HCEC 1CT (cell line): ENCODE measurements at places on chromosomes 11 and 22.

DNA sequence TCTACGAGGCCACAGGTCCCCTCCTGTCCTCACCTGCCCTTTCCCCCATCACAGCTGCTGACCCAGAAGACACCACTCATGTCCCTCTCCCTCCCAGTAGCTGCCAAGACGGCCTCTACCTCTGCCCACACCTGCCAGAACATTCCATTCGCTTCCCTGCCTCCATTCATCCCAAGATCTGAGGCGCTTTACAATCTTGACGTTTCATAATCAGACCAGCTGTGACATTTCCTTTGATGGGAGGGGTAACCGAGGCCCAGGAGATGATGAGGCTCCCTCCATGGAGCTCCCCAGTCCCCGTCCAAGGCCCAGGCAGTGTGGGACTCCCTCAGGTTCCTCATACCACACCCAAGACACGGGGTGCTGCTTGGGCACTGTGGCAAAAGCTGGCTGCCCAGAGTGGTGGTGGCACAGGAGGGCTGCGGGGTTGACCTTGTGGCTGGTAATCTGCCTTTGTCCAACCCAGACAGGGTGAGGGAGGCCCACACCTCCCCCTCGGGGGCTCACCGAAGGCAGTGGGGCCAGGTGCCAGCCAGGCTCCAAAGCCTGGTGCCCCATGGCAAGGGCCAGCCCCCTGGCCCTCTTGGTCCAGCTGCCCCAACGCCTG, 17.3 kb downstream of the PHLDA2 start:
- no peak for DNase-seq

- DNase-seq, result no peak
These were observed 39.0 kb downstream of the UVRAG start for GRCh38 chr11:75853971-75854370.

- no peak for DNase-seq
These were observed 42.9 kb downstream of the LRRC32 start for GRCh38 chr11:76627606-76628005.

- peak; percentile 67 for DNase-seq
These were observed 39.3 kb upstream of the BSX start for GRCh38 chr11:123020968-123021367.

GRCh38 chr11:105046898-105047579, 1.9 kb upstream of the CARD16 start:
- DNase-seq, result peak; percentile 99

- DNase-seq, result no peak
These were observed 20.6 kb downstream of the CYTH4 start for GRCh38 chr22:37302674-37303555.

DNA sequence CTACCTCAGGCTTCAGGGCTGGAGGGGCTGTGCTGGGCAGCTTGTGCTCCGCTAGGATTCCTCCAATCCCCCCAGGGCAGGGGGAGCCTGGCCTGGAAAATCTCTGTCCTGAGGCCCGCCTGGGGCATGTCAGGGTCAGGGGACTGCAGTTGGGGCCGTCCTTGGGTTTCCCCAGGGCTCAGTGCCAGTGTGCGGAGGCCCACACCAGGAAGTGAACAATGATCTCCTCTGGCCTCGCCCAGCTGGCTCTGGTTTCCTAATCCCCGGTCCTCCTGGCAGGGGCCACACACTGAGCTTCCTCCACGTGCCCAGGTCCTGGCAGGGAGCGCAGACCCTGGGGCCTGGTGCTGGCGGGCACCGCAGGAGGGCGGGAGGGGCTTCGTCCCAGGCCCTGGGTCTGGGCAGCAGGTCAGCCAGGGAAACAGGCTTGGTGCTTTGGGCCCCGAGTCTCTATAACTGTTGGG, 1.4 kb upstream of the MUC2 start:
- DNase-seq, result peak; percentile 17

DNA sequence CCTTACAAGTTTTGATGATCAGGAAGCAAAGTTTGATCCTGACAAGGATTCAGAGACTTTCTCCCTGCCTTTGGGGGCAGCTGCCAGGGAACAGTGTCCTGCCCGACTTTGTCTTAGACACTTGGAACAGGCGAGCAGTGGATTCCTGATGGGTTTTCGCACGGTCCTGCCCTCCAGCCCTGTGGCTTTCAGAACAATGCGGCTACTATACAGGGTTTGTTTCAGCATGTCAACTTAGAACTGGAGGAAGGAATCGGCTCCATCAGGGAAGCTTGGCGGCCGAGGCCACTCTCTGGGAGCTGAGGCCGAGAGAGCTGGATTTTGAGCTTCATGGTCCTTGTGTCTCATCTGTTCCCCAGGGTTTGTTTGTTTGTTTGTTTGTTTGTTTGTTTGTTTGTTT, 11.5 kb downstream of the ANO1 start:
- no peak for DNase-seq

DNA sequence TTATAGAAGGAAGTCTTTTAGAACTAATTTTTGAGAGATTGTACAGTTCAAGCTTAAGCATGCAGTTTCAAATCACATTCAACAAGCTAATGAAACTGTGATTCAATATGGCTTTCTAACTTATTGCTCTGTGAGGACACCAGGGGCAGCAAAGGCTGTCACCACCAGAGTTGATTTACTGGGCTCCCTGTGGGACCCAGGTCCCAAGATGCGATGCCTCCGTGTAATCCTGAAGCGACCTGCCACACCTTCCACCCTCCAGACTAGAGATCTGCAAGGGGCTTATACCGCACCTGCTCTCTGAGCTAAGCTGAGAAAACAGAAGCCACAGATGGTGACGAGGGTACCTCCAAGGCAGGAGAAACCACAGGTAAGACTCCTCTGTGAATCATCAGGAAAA, 918 bp upstream of the OR51Q1 start:
- no peak for DNase-seq

- DNase-seq, result no peak
These were observed 256.1 kb upstream of the UBASH3B start for GRCh38 chr11:122399375-122399774.

DNA sequence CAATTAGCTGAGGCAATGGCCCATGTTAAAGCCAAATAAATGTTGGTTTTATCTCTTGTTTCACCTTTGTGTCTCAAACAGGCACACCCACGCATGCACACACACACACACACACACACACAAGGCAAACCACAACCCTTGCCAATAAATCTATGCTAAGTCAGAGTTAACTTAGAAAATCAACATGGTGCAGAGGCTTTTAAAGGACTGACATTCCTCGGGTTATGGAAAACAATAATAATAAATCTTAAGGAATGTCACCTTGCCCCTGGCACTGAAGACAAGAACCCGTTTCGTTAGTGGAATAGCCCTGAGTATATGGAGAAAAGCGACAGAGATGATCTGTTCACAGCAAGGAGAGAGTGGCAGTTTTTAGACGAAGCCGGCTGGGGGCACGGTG, 326.3 kb downstream of the NTM start:
- DNase-seq, result no peak

GRCh38 chr22:49107561-49107960, 720.1 kb downstream of the BRD1 start:
- DNase-seq, result no peak

- DNase-seq, result no peak
These were observed 353.2 kb downstream of the ETS1 start for GRCh38 chr11:128234143-128234542.

GRCh38 chr11:1484695-1485503, 1.7 kb downstream of the MOB2 start:
- no peak for DNase-seq

GRCh38 chr11:74844072-74844471, 95.4 kb downstream of the RNF169 start:
- DNase-seq, result no peak

- no peak for DNase-seq
These were observed 53.2 kb downstream of the CHRDL2 start for GRCh38 chr11:74678041-74678440.

GRCh38 chr11:69873166-69874077, 54.2 kb upstream of the FGF3 start:
- DNase-seq, result no peak

- DNase-seq, result no peak
These were observed 37.7 kb upstream of the B3GAT1 start for GRCh38 chr11:134449713-134450112.

- DNase-seq, result peak; percentile 62
These were observed 30.5 kb upstream of the PPARA start for GRCh38 chr22:46119729-46120419.

GRCh38 chr11:70467201-70468085, 69.1 kb downstream of the CTTN start:
- DNase-seq, result peak; percentile 17

- no peak for DNase-seq
These were observed 26.8 kb upstream of the GRIK4 start for GRCh38 chr11:120484722-120485121.

DNA sequence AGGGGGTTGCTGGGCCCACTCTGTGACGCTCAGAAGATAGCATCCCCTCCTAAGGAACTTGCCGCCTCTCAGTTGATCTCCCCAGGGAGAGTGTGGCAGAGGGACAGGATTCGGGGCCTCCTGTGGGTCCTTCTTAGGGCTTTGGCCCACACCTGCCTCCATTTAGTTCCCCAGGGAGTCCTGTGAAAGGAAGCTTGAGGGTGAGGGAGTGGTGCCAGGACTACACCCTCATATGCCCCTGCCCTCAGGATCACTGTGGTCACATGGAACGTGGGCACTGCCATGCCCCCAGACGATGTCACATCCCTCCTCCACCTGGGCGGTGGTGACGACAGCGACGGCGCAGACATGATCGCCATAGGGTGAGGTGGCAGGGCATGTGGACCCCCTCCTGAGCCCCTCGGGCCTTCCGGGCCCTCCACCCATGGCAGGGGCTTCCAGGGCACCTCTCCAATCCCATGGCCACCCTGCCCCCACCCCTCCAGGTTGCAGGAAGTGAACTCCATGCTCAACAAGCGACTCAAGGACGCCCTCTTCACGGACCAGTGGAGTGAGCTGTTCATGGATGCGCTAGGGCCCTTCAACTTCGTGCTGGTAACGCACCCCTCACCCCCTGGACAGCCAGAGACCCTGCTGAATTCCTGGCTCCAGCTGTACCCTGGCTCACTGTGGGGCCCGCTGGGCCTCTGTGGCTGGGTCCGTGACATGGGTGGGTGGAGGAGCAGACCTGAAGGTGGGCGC, 3.5 kb downstream of the INPP5J start:
- no peak for DNase-seq

- no peak for DNase-seq
These were observed 122.7 kb downstream of the FCHSD2 start for GRCh38 chr11:73019449-73019848.

DNA sequence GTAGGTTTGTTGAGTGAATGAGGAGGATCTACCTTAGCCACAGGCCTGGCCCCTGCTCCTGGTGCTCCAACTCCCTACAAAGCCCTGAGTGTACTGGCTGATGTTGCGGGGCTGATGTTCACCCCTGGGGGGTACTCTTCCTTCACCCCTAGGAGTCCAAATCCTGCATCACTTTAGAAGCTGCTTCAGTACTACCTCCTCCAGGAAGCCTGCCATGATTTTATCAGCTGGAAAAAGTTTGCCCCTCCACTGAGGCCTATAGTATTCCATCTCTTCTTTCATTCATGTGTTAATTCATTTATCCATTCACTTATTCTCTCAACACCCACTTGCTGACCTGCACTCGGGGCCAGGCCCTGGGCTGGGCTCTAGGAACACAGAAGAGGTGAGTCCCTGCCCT, 7.8 kb downstream of the SHISAL1 start:
- no peak for DNase-seq

DNA sequence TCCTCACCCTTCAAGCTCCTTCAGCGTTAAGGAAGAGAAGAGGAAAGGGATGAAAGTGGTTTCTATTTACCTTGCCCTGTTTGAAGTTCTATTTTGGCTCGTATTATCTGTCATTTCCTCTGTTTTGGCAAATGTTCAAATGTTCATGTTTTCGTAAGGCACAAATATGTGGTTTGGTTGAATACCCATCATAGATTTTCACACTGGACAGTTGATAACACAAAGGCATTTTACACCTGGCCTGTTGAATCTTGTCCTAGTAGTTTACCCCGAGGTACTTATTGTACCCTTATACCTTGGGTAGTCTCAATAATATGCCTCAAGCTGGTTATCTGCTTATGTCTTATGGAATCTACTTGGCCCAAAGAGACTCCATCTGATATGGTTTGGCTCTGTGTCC, 706.9 kb downstream of the METTL15 start:
- no peak for DNase-seq

DNA sequence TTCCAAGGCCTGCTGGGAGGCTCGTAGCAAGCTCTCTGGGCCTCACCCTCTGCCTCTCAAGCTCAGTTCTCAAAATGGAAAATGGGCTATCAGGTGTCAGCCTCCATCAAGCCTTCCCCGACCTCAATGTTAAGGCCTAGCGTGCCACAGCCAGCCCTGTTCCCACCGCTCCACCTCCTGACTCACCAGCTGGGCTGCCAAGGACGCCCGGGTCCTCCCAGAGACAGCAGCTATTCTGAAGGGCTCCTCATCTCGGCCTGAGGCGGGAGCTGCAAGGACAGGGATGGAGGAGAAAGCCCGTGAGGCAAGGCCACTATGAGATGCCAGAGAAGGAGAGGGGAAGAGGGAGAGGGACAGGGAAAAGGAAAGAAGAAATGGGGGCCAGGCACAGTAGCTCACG, 19.9 kb downstream of the ARAP1 start:
- DNase-seq, result no peak

GRCh38 chr11:94794287-94795168, 26.4 kb downstream of the AMOTL1 start:
- DNase-seq, result peak; percentile 99

DNA sequence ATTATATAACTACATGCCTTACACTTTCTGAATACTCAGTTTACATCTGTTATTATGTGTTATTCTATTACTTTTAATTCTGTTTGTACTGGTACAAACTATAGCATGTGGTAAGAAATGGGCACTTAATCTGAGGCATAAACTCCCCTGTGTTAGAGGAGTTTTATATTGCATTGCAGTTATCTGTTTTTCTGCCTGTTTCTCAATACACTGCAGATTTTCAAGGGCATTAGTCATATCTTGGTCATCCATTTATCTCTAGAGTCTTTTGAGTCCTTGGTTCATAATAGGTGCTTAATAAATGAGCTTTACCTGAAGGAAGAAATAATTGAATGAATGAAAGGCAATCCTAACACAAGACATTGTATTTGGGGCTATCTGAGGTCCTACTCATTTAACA, 182.9 kb upstream of the CTSC start:
- DNase-seq, result peak; percentile 58

GRCh38 chr11:23097891-23098290, 237.6 kb upstream of the CCDC179 start:
- DNase-seq, result no peak

- no peak for DNase-seq
These were observed 22.3 kb upstream of the ST3GAL4 start for GRCh38 chr11:126333142-126333541.

GRCh38 chr22:12601870-12602779, 2925.9 kb upstream of the OR11H1 start:
- no peak for DNase-seq
